Activated naive CD8-positive, alpha-beta T cell treated with anti-CD3 and anti-CD28 coated beads, Interleukin-2, amount 10 ng/mL, durations not matched to agents 7 days and 5 days (primary cell): ENCODE measurements at places on chromosomes 4 and X. TPM values are rescaled to one million over a fixed set of nuclear protein-coding genes. Genes with fewer than 3 reads are reported as not detected.

GRCh38 chr4:102640669-102641068, 120.1 kb downstream of the MANBA start:
- no peak for DNase-seq

DNA sequence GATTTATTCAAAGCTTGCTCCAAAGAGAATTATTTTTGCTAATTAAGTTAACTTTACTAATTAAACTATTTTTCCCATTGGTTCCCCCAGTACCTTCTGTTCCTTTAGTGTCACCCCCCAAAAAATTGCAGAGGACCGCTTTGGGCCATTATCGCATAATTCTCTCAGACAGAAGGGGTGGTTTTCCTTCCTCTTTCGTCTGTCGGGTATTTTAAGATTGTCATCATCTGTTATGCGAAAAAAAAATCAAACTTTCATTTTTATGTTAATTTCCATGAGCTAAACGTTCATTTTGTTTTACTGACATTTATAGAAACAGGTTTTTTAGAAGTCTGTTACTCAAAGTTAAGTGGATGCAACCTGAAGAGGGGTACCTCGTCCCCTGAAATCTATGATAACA, 76.2 kb upstream of the DDX3X start:
- DNase-seq = no peak

GRCh38 chr4:23613782-23614181, 276.1 kb downstream of the PPARGC1A start:
- no peak for DNase-seq

- no peak for DNase-seq
These were observed 56.6 kb upstream of the BCOR start for GRCh38 chrX:40154250-40154852.

DNA sequence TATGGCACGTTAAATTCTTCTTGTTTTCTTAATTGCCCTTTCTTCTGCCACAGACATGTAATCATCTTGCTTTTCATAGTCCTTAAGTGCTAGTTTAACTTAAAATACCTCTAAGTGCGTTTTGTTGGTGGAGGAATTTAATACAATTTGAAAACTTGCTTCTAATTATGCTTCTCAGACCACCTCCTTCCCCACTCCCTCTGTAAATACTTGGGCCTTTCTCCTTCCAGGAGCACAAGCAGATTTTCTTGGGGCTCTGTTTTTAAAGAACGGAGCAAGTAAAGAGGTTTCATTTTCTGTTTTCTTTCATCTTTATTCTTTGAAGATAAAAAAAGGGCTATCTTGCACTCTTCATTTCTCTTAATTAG, 559 bp upstream of the PCDH18 start:
- DNase-seq = no peak

DNA sequence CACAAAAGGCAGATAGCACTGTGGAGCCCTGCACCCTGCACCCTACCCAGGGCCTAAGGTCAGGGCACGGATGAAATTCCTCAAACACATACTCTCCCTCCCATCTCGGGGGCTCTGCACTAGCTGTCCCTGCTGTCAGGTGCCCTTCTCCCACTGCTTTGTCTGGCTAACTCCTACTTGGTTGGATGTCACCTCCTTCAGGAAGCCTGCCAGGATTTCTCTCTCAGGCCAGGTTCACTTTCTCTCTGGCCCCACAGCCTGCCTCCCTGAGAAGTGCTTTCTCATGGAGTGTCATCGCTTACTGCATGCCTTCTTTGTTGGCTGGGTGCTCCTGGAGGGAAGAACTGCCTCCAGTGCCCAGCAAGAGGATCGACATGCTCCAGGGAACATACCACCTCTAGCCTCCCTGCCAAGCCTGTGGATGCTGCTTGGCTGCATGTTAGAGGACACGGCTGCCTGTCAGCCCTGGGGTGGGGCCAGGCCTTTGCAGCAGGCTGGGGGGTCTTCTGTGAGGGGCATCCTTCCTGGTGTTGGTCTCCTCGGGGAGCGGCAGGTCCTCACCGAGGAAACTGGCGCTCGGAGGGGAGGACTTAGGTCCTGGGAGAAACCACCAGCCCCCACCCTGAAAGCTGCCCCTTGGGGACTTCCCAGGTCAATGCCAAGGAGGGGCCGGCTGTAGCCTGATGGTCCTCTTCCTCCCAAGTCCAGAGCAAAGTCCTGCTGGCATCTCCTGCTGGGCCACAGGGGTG, 15.0 kb downstream of the ABLIM2 start:
- no peak for DNase-seq

DNA sequence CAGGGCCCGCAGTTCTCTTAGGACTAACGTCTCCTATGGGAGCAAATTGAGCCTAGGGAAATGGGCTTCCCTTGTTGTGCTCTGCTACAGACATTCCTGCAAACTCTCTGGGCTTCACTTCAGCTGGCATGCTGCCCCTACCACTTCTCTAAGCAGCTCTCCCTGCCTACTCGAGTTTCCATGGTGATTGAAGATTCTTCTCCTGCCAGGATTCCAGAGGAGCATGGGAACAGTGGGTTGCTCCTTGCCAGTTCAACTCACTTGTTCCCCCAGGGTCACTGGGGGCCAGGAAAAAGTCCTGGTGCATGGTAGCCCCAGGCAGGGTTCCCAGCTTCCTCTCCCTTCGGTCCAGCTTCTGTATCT, 21.1 kb upstream of the WDR17 start:
- no peak for DNase-seq

DNA sequence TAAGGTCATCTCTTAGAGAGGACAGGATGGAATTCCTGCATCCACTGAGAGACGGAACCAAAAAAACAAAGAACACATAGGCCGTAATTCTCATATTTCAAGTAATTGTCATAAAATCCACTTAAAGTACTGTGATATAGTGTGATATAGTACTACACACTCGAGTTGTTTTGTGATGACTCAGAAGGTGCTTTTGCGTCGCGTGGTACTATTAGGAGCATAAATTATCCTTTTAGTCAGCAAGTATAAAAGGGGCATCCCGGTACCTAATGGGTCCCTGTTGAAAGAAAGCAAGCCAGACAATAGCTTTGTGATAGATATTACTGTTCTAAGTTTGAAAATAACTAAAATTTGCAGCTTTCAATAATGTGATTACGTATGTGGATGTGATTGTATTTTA, 55.3 kb downstream of the GPR143 start:
- DNase-seq = no peak

- DNase-seq = no peak
These were observed 52.2 kb downstream of the NALF2 start for GRCh38 chrX:69556060-69557011.

GRCh38 chr4:26144526-26145155, 176.2 kb upstream of the RBPJ start:
- no peak for DNase-seq

- no peak for DNase-seq
These were observed 518.7 kb downstream of the C4orf33 start for GRCh38 chr4:129614611-129615010.

- no peak for DNase-seq
These were observed 58.9 kb upstream of the PGM2 start for GRCh38 chr4:37767546-37767945.

DNA sequence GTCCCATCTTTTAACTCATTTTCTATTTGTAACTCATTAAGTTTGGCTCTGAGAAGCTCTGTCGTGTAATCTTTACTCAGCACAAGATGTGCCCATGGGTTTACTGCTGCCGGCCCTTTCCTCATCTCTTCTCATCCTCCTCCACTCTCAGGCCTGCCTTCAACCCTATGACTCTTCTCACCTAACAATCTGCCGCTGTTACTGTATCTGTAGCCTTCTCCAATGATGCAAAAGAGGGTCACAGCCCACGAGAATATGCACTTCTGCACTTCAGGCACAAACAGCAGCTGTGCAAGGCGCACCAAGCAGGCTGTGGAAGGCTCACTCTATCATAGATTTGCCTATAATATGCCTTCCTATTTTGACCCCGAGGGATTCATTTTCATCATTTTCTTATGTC, 546.5 kb upstream of the GALNTL6 start:
- no peak for DNase-seq

DNA sequence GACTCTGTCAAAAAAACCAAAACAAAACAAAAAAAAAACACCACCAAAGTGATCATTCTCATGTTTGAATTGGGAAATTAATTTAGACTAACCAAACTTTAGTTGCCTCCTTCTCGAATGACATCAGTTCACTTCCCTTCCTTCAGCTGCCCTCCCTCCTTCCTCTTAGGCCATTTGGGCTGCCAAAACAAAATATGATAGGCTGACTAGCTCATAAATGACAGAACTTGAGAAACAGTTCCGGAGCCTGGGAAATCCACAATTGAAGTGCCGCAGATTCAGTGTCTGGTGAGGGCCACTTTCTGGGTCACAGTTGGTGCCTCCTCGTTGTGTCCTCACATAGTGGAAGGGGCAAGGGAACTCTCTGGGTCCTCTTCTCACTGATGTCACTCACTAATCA, 16.1 kb upstream of the WAS start:
- DNase-seq = no peak

DNA sequence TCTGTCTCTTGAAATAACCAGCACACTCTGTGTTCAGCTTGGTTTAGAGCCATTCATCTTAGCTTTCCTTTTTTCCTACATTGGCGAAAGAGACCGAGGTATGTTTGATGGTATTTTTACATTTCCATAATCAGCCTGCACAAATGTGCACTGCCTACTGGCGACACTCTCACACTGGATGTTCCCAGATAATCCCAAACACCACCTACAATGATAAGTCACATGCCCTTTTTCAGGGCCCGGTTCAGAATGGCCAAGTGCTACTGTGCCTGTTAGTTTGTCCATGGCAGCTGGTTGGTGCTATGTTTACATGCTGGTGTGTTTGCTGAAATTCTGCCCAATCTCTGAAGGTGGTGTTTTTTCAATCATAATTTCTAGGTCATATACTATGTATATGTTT, 80.8 kb upstream of the NR3C2 start:
- no peak for DNase-seq

DNA sequence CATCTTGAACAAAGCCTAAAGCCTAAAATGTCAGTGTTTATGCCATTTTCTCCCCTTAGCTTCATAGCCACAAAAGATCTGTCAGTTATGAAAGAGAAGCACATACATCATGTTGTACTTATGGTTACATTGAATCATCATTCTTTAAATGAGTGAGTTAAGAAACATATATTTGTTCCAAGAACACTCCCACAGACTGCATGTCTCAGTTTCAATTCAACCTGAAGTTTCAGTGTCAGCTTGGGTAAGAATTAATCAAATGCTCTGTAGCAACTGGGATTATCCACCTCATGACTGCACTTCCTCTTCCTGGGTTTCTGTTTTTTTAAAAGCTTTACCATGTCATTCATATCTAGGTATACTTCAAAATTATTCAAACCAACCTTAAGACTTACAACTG, 3.9 kb upstream of the TMPRSS11B start:
- no peak for DNase-seq

DNA sequence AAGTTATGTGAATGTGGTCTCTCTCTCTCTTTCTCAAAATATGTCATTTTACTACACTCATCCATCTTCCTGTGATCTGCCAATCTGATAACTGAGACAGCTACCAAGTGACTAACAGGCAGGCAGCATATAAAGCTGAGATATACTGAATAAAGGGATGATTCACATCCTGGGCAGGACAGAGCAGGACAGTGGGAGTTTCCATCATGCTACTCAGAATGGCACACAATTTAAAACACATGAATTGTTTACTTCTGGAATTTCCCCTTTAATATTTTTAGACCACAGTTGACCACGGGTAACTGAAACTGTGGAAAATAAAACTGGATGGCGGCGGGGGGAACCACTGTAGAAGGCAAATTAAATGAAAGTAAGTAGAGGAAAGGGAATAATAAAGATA, 58.6 kb upstream of the DCTD start:
- no peak for DNase-seq

DNA sequence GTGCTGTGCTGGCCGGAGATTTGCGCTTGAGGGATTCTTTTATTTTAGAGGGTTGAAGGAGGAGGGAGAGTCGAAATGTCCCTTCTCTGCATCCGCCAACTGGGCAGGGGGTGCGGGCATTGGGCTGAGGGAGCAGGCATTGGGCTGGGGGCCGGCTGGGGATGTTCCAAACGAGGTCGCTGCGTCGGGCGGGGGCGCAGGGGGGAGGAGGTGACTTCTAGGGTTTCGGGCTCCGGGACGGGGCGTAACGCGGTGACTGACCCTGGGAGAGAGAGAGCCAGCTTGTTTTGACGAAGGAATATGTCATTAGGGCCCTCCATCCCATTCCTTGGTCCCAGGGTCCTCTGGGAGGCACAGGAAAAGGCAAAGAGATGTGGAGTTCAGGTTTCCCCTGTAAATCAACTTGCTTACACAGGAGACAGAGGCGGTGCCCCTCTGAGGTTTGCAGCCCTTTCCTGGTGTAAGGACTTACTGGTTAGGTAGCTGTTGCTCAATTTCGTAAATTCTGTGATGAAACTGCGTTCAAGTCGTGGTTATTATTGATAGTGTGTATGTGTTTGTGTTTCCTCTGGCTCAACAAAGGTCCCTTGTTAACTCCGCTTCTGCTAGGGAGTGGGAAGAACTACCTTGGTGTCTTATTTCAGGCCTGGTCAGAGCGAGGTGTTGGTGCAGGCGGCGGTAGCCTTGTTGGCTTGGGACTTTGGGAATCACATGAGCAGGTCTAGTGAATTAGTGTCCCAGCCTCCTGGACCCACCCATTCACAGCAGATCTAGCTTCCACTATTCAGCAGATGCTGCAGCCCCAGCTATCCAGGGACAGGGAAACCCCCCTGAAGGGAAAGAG, 716 bp downstream of the FHIP1A start:
- no peak for DNase-seq

DNA sequence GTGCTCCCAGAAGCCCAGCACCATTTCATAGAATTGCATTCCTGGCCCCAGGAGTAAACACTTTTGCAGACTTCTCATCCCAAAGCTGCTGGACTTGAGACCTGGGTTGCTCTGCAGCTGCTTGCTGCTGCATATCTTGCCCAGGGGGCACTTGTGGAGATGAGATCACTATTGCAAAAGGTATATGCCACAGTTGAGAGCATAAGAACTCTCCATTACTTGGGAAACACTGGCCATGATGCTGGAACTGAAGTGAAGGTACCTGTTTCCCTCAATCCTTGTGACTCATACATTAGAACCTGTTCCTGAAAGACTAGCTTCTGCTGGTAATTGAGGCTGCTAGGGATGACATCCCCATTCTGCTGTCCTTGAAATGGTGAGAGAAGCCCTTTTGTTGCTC, 43.1 kb upstream of the WDR1 start:
- DNase-seq = no peak

GRCh38 chrX:9379697-9380551, 84.9 kb upstream of the TBL1X start:
- no peak for DNase-seq

The KIF4A gene
- total RNA-seq = 27.9 TPM

The CXorf58 gene
- not detected for total RNA-seq

The UVSSA gene
- 30.0 TPM for total RNA-seq

The PRIMPOL gene
- 25.0 TPM for total RNA-seq

The FAT1 gene
- total RNA-seq = not detected

The DNAAF6 gene
- not detected for total RNA-seq

The SPATA4 gene
- total RNA-seq = not detected

The LONRF3 gene
- 1.6 TPM for total RNA-seq

The IL1RAPL1 gene
- not detected for total RNA-seq

The EDA gene
- 0.94 TPM for total RNA-seq

The FAM156B gene
- 16.6 TPM for total RNA-seq

The CITED1 gene
- not detected for total RNA-seq

The SEC24B gene
- total RNA-seq = 28.5 TPM
